ENCODE measurements at places on chromosomes 13 and 19.
A peak's percentile ranks its signal among the peaks of the same experiment; 100 is the strongest.

DNA sequence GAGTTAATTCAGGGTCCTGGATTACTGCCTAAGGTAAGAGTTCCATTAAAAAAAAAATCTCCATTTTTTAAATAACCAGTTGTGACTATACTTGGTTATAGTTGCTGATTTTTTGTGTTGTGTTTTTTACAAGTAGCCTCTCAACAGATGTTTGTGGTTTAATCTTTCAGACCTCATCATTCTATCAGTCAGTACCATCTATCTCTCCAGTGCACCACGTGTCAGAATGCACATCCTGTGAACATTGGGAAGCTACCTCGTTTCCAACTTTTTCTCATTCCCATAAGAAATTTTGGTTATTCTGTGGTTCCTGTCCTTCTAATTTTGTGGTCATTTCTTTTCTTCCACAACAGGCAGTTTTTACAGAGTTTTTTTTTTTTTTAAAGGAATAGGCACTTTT is 39.2 kb downstream of the WDFY2 start:
- DNase-seq: no peak

DNA sequence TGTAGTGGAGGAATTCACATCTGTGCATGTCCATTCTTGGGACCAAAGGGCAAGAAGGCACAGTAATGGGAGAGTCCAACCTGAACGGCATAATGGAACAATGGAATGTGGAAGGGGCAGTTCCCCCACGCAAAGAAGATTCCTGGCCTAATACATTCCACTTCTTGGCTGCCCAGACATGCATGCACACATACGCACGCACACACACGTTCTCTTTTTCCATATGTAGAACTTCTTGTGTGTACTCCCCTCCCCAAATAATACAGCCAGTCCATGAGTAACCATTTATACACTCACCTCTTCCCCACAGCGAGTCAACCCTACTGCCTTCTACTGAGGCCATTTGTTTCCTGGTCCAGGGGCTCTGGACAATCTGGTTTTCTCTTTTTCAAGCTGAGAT is 6.0 kb upstream of the STK24 start:
- DNase-seq: no peak

- peak; percentile 75 for DNase-seq
Measured at GRCh38 chr19:45693106-45693788, 781 bp downstream of the QPCTL start.

DNA sequence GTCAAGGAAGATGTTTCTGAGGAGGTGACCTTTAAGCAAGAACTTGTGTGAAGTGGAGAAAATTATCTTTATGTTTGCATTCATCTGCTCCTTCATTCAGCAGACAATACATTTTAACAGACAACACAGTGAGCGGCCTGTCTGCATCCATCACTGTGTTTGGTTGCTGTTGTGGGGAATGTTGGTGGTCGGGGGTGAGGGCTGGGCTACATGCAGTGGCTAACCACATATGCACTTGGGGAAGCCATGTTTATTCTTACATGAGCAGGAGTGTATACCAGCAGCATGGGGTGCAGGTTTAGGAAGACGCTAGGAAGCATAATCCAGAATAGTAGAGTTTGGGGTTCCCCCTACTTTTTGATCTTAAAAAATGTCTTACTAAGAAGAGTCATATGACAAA is 66.4 kb downstream of the DHRS12 start:
- DNase-seq: no peak

DNA sequence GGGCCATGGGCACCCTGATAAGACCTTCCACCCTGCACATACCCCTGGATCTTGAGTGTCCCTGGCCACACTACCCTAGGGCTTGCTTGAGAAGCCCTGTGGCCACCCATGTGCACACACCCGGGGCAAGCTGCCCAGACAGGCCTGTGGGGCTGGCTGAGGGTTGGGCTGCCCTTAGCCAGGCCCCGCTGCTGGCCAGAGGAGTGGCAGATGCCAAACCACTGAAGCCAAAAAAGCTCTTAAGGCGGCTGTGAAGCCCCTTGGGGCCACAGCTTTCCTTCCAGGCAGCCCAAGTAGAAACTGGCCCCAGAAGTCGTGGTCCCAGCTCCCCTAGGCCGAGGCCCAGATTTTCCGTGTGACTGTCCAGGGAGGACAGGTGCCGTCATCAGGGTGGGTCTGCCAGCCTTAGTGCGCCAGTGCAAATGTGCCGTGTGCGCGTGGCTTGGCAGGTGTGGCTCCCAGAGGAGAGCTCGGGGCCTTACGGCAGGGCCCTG is 14.8 kb downstream of the CEBPG start:
- DNase-seq: no peak

- peak; percentile 15 for DNase-seq
Measured at GRCh38 chr19:5903056-5903623, 450 bp downstream of the NDUFA11 start.

DNA sequence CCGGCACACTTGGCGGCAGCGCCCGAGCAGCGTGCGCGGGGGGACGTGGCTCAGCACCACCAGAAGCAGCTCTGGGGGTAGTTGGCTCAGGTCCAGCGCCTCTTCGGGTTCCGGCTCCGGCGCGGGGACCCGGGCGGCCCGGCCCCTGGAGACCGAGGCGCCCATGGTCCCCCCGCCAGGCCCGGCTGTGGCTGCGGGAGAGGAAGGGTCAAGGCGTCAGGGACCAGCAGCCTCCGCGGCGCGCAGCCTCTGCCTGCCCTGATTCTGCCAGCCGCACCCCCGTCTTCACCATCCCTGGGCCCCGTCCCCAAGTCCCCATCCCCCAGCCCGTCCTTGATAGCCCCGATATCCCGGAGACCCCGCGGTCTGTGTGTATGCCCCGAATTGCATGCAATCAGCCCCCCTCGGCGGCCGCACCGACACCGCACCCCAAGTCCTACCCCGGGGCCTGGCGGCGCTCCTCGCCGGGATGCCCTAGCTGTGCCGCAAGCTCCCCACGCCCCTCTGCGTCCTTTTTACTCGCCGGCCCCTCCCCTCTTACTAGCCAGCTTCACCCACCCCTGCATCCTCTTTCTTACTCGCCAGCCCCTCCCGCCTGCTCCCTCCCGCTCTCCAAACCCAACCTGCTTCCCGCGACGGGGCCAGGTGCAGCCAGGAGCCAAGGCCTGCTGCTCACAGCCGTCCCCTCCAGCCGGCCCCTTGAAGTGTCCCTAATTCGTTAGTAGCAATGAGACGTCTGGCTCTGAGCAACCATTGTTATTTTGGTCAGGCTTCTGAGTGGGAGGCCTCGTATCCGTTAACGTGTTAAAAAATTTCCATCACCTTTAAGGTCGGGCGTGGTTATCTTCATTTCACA is at the start of gene FBXO27:
Gene FBXO27 (minus strand): TSS at position 487 of the 856 bp plus-strand sequence. CDS start 322 bp downstream, at position 165.
- DNase-seq: peak; percentile 5

GRCh38 chr13:20360041-20360491 is 127.9 kb upstream of the GJB6 start:
- no peak for DNase-seq
